Suppressor macrophage (primary cell): ENCODE measurements at places on chromosomes 5 and 9.

DNA sequence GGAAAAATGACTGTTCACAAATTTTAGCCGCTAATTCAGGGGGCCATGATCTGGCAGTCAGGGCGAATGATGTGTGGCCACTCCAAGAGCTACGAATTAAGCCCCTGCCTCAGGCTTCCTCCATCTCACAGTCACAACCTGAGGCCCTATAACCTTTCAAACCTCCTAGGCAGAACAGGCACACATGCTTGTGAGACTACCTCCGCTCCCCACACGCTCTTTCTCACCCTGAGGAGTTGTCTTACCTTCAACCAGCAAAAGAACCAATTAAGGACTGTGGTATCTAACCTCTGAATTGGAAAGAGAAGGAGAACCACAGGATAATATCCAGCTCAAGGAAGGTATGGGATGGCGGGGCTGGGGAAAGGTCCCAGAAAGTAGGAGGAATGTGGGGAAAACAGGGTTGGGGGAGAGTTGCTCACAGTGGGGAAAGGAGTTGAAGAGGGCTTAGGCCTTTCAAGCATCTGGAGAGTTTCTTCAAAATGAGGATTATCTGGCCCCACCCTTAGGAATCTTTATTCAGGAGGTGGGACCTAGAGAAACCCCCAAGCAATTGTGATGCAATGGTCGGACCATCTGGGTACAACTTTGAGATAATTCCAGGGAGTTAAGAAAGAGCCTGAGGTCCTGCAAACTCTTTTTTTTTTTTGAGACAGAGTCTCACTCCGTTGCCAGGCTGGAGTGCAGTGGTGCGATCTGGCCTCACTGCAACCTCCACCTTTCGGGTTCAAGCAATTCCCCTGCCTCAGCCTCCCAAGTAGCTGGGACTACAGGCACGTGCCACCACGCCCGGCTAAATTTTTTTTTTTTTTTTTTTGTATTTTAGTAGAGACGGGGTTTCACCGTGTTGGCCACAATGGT, 5.5 kb downstream of the PCDH1 start:
- DNase-seq: no peak

DNA sequence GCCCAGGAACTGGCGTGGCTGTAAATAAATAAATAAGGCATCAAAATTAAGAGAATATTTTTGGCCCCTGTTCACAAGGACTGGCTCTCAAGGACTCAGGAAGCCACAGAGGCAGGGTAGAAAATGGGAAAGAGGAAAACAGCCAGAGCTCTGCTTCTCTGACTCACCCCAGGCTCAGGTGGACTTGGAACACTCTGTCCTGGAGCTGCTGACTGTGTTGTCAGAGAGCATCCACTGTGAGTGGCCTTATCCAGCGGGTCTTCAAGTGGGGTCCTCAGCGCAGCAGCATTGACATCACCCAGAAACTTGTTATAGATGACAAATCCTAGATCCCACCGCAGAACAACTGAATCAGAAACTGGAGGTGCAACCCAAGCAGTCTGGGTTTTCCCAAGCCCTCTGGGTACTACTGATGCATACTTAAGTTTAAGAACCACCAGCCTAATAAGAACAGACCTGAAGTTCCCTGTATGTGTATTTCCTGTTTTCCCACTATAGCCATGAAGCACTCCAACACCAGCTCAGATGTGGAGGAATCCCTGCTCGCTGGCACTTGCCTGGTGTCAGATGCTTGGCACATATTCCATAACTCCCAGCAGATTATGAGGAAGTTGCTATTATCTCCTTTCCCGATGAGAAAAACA, 20.5 kb downstream of the ADRA1B start:
- no peak for DNase-seq

DNA sequence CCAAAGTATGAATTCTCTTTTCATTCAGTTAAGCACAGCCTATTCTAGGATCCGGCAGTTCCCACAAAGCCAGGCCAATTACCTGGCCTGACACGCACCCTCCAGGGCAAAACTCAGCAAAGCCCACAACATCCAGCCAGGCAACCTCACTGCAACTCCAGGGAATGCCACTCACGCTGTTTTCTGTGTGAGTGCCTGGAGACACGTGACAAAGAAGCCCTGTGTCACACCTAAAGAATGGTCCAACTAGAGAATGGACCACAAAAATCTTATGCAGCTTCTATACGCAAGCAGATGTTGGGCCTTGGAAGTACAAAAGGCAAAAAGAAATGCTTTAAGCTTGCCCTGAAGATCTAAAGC, 20.2 kb downstream of the RETREG1 start:
- no peak for DNase-seq

DNA sequence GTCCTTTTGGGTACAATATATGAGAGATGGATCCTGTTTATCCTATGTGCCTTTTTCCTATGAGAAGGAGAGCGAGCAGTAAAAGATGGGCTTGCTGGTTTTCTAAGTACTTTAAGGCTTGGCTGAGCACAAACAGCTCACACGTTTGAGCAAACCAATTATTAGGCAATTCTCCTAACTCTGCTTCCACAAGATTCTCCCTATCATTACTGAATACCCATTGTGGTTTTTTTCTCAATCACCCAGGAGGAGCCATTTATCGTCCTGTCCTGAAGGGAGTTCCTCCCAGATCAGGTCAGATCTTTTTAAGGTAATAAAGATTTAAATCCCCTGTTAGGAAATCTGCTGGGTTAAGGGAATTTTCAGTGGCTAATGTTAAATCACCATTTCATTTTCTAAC, 19.4 kb upstream of the C1QTNF3 start:
- no peak for DNase-seq

DNA sequence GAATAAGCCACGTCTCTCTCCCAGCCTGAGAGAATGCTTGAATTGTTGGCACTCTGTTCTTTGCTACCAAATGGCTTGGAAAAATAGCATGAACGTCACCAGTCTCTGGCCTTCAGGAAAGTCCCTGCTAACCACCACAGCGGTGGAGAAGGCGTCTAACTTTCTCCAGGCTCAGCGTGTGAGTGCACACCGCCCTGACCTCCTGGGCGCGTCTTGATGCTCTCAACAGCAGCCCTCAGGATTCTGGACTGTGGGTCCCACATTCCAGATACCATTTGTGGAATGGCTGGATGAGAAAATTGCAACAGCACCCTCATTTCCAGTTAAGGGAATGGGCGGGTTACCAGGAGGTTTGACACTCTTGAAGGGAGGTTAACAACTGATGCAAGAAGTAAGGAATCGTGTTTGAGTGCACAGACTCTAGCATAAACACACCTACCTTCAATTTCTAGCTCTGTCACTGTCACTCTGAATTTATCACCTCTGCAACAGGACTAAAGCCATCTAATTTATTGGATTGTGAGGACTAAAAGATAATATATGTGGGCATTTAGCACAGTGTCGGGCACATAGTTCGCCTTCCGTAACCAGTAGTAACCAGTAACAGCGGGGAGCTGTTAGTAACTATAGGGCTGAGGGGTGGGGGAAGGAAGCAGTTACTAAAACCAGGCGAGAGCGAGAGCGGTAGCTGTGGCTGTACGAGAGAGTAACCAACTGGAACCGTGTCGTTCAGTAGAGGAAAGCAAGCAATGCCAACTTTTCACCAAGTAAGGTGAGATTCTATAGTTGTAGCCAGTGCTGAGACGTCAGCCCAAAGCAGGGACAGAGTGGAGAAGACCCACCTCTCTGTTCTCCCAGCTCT, 807 bp upstream of the PLGRKT start:
- DNase-seq: peak; percentile 59

DNA sequence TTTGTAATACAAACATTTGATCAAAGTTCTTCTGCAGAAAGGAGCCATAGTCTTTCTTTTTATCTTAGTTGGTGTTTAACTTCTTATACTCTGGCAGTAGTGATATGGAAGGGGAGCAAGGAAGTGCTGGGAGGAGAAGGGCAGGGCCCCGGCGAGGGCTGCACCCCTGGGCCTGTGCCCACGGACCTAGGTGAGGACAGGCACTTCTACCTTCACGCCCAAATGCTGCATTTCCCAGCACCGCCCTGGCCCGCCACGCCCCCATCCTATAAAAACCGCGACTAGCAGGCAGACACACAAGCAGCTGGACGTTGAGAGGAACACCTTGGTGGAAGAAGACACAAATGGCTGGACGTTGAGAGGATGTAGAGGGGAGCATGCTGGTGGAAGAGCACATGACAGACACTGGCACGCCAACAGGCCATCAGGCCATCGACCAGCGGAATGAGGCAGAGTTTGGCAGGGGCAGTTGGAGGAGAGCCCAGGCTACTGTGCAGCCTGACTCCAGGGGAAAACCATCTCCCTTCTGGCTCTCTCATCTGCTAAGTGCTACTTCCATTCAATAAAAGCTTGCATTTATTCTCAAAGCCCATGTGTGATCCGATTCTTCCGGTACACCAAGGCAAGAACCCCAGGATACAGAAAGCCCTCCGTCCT, 81.5 kb upstream of the C9orf72 start:
- DNase-seq: no peak

DNA sequence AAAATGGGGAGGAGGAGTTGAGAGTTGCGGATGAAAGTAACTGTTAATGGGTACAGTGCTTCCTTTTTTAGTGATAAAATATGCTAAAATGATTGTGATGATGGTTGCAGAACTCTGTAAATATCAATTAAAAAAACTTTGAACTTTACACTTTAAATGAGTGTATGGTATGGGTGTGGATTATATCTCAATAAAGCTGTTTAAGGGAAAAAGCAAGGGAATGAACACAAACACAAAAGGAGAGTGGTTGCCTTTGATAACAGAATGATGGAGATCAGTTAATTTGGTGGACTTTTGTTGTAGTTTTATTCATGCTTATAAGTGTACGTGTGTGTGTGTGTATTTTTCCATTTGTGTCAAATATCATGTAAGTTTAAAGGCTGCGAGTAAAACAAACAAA, 186.1 kb downstream of the ZNF608 start:
- no peak for DNase-seq

GRCh38 chr5:149356391-149356790, 1.5 kb upstream of the PCYOX1L start:
- DNase-seq: no peak

GRCh38 chr5:172187118-172188032, 649 bp downstream of the STK10 start:
- peak; percentile 87 for DNase-seq

- DNase-seq: no peak
Observed at GRCh38 chr9:114830546-114830945, 24.7 kb upstream of the TNFSF15 start.

DNA sequence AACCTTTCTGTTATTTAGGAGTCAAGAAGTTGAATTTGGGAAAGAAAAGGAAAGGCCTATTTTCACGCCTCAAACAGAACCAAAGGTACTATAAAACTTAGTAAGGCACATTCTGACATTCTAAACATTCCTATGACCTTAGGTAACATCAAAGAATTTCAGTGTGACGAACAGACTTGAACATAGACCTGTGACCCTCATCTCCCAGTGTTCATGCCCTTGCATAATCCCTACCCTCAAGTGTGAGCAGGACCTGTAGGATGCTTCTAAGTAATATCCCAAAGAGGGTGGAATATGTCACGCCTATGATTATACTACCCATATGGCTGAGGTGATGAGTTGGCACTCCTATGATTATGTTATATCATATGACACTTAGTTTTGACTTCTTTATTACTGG, 540.9 kb downstream of the KIF4B start:
- DNase-seq: no peak

DNA sequence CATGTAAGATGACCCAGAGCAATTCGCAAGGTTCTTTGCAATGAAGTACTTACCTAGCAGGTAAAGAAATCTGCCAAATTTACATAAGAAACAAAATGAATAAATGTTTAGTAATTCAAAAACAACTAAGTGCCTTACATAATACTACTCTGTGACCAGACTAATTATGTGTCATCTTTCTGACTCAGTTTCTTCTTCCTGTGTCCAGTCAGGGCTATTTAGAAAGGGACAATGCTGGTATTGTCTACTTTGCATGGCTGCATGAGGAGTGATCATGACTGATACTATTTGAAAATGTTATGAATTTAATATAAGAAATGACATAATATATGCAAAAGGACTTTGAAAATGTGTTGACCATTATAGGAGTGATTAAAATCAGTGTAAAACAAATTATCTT, 210.0 kb downstream of the TMEM161B start:
- DNase-seq: no peak

DNA sequence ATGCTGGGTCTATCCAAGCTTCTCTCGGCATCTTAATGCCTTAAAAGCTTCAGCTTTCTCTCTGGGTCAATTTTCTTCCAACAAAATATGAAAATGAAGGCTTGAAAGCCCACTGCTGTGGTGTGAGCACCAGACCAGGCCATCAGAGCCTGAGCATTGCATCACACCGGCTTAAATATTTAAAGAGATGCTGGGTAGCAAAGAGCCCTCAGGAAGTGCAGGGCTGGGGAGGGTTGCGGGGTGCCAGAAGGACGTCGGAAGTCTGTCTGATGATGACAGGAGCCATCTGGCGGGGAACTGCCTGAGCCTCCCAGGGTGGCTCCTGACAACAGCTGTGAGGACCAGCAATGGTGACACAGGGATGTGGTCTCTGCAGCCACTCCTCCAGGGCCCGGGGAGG, 185.5 kb downstream of the OLFM1 start:
- DNase-seq: no peak

- no peak for DNase-seq
Observed at GRCh38 chr9:120372040-120372439, 207.9 kb downstream of the CDK5RAP2 start.

DNA sequence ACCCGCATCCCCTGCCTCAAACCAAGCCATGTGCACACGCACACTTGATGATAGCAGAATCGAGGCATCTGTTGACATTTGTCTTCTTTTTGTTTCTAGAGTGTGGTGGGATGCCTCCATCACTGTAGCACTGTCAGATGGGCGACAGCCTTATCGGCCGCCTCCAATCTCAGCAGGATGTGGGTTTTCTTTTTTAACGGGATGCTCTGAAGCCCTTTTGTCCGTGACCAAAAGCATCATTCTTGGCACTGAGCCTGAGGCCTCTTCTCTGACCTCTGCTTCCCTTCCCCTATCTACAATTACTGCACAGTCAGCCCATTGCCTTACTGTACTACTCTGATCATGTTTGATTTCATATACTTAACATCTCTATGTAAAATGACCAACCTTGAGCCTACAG, 78.3 kb downstream of the LMNB1 start:
- DNase-seq: no peak

DNA sequence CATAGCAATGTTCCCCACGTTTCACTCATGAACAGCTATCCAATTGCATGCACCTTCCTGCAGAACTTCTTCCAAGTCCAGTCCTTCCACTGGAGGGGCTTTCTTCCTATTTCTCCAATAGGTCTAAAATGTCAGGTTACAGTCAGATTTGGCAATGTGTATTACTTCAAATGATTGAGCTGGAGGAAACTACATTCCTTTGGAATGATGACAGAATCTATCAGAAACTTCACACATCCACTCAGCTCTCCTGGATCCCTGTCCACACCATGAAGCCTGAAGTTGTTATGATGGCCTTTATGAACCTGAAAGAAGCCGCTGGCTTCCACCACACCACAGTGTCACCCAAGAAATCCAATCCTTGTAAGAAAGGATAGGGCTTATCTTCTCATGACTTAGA, 32.2 kb downstream of the FBXW2 start:
- no peak for DNase-seq

DNA sequence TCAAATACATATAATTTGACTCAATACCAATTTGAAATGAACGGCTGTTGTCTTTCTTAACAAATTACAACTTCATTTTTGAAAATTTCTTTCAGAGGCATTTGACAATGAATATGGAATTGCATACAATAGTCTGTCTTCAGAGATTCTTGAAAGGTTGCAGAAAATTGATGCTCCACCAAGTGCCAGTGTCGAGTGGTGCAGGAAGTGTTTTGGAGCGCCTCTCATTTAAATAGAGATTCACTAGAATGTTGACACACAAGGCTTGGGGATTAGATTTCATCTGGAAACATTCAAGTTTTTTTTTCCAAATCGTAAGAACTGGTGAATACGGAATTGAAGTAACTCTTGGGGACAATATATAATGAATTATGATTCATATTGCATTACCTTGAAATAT, 8.1 kb downstream of the RPS6 start:
- no peak for DNase-seq

- DNase-seq: no peak
Observed at GRCh38 chr5:5979761-5980537, 398.4 kb downstream of the MED10 start.
